Stimulated activated CD4-positive, alpha-beta T cell treated with anti-CD3 and anti-CD28 coated beads, Interleukin-15, amount 100 ng/mL, for 1 hour (primary cell): ENCODE measurements at places on chromosomes 2 and 18.

DNA sequence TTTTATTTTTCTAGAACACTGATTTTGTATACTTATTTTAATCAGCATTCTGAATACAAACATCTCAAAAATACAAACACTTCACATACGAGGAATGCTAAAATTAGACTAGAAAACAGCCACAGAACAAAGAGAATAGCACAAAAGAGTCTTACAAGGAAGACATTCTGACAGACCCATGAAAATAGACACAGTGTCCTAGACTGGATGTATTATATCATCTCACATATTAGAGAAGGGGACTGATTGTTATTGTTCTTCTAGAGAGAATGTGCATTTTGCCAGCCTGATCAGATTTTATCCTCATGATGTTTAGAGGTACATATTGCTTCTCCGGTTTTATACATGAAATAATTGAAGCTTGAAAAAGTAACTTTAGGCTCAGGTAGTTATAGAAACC lies 357.9 kb downstream of the DPP10 start:
- no peak for DNase-seq

DNA sequence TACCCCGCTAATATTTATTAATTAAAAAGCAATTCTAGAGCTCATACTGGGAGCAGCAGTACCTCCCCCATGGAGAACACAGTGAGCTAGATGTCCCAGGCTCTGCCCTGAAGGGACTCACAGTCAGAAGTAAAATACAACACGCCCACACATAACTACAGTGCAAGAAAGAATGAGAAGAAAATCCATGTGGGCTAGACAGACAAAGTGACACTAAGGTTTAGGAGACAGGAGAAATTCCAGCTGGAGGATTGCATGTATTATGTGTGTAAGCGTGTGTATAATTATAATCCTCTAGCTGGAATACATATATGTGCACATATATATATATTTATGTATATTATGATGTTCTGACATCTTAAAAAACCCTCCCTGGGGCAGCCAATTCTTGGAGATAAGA lies 15.7 kb downstream of the SOWAHC start:
- DNase-seq = no peak

GRCh38 chr2:241885946-241886643 lies 16.6 kb downstream of the RTP5 start:
- no peak for DNase-seq

GRCh38 chr2:157476953-157477709 lies 33.2 kb upstream of the CYTIP start:
- no peak for DNase-seq

DNA sequence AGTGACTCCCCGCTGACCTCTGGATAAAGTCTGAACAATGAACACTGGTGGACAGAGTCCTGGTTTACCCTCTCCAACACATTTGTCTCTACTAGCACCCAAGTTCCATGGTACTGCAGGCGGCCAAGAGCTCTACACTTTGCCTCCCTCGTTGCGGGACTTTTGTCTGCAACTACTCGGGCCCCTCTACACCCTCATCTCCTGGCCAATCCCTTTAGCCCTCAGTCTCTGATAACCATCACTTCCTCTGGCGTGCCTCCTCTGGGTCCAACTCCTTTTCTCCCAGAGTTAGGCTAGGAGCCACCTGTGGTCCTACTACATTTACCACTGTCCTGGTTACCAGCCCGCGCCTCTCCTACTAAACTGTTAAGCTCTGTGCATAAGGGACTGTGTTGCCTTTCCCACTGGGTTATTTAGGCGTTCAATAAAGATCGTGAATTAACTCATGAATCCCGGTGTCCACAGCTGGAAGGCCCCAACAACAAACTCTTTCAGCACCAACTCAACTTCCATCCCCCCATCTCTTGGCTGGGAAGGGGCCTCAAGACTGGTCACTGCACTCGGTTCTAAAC lies 757 bp downstream of the HDHD2 start:
- DNase-seq = no peak

GRCh38 chr2:120707816-120708215 lies 27.9 kb upstream of the GLI2 start:
- DNase-seq = no peak

DNA sequence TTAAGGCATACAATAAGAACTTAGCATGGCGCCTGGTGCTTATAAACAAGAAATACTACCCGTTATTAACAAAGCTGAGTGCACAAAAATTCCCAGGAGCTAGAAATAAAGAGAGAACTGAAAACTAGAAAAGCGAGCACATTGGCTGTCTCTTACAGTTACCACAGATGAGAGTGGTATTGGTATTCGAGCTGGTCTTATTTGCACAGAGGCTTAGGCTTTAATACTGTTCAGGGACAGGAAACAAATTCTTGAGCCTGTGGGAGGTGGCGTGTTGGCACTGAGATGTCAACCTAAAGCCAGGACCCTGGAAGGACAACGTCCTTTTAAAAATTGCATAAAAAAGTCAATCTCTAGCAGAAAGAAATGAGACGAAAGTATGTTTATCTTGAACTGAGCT lies 67.3 kb upstream of the IGFBP2 start:
- DNase-seq = no peak

- DNase-seq = no peak
These were observed 70.9 kb downstream of the NFATC1 start for GRCh38 chr18:79466591-79466990.

DNA sequence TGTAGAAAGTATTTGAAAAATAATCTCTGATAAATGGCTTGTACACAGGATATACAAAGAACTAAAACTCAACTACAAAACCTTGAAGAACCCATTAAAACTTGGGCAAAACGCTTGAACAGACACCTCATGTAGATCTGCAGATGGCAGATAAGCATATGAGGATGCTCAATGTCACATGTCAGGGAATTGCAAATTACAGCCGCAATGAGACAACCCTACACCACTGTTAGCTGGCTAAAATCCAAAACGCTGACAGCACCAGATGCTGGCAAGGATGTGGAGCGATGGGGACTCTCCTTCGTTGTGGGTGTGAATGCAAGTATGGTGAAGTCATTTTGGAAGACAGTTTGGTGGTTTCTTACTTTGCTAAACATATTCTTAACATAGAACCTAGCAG lies 53.7 kb downstream of the SNTG2 start:
- no peak for DNase-seq

- DNase-seq = no peak
These were observed 48.6 kb upstream of the GPR17 start for GRCh38 chr2:127597046-127597983.

DNA sequence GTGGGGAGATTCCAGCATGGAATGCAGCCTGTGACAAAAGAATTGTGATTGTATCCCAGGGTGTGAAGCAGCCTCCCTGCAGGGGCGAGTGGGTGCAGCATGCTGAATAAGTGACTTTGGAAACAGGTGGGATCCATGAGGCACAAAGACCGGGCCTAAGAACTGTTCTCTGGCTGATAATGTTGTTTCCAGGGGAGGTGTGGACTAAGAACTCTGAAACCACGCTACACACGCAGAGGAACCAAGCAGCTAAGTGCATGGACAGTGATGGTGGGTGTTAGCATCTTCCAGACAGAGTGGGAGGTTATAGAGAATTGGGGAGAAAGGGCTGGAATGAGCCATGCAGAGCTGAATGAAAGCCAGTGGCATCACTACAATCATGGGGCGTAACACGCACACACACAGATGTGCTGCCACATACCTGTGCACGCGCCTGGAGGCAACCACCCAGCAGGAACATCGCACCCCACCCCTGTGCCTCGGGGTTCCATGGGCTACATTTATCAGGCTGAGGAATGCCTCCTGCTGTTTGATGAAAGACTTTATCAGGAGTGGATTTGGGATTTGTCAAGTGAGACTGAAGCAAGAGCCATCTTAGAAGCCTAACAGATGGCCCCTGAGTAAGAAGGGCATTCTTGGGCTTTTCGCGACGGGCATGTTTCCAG lies 424.5 kb upstream of the SALL3 start:
- DNase-seq = no peak

DNA sequence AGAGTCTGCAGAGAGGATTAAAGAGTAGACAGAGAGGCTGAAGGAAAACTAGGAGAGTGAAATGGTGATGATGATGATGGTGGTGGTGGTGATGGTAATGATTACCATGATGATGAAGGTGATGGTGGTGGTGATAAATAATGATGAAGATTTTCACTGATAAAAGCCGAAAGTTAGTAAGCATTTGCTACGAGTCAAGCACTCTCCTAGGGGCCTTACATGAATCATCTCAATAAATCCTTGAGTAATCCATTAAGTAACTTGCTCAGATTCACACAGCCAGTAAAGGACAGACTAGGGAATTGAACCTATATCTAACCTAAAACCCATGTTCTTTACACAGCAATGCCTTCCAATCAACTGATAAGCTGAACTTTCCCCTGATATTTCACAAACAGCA lies 106.7 kb upstream of the PGAP1 start:
- no peak for DNase-seq

DNA sequence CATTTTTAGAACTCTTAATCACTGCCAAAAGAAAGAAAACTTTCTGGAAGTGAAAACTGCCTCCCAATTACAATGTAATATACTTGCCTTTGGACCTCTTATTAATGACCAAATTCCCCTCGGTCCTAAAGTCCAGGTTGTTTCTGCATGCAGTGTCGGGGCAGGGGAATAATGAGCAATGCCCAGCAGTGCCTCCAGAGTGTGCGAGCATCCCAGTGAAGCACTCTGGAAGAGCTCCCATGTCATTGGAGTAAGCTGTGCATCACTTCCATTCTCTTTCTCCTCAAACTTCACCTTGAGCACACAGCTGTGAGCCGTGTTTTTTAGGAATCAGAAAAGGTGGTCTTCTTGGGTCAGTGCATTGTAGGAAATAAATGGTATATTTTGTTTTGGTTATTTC lies 107.1 kb downstream of the SH3RF3 start:
- DNase-seq = no peak

DNA sequence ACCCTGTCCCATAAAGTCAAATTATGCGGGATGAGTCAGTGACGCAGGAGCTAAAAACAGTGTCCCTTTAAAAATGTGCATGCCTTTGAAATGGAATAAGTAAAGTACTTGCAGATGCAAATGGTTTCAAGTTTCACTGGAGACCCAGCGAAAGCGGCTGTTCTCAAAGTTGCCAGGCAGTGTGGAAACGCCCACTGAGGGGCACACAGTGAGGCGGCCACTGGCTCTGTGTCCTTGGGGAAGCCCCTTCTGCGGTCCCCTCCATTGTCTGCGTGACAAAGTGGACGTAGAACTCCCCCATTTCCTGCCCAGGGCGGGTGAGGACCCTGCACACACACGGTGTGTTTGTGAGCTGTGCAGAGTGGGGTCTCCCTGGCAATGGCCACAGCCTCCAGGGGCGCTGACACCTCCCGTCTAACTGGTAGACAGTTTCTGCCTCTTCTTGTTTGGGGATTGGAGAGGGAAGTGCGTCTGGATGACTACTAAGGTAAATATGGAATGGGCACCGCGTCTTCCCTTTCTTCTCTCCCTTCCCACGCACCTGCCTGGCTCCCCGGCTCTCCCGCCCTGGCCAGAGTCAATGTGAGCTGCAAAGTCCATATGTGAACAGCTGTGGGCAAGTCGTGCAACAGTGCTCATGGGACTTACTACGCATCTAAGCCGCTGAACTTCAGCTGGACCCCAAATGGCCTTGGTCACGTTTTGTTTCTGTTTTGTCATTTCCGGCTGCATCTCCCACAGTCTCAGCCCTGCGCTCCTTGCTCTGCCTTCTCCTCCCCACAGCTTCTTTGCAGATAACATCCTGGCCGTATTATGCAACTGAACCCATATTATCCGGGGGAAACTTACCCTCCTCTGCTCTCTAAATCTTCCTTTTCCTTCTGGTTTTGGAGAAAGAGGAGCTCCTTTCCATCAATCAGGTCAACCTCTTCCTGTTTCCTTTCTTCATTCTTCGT lies 33.7 kb upstream of the ZNF516 start:
- DNase-seq = no peak

DNA sequence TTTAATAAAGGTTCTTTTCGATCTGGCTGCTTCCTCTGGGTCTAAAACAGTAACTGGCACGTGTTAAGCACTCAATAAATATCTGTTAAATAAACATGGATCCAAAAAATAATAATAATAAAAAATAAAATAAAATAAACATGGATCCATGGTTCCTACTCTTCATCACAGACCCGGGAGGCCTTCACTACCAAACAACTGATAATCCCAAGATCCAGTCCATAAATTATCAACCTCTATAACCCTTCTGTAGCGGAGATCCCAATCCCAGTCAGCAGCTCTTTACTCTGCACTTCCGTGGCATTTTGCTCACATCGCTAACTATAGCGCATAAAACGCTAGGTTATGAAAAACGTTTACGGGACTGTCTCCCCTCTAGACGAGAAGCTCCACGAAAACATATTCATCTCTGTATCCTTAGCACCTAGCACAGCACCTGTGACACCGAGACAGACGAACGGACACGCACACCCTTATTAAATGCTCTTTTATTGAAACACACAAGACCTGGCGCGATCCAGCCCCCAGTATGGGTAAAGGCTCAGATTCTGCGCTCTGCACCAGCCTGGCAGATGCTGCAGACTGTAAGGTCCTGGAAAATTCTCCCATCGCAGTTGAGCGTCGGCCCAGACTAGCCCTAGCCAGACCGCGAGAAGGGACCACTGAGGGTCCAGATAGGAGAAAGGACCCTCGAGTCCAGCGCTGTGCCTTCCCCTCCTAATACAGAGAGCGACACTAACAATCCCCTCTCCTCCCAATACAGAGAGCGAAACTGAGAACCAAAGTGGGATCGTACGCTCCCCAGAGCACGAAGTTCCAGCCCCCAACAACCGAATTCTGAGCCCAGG lies 770 bp downstream of the NBAS start:
- DNase-seq = no peak

- no peak for DNase-seq
These were observed 21.2 kb upstream of the RPL37A start for GRCh38 chr2:216477283-216478035.

- no peak for DNase-seq
These were observed 26.6 kb downstream of the MFF start for GRCh38 chr2:227351639-227352038.

GRCh38 chr2:156576005-156576404 lies 139.8 kb downstream of the GPD2 start:
- DNase-seq = no peak

GRCh38 chr2:66567729-66568128 lies 132.8 kb downstream of the MEIS1 start:
- DNase-seq = no peak

DNA sequence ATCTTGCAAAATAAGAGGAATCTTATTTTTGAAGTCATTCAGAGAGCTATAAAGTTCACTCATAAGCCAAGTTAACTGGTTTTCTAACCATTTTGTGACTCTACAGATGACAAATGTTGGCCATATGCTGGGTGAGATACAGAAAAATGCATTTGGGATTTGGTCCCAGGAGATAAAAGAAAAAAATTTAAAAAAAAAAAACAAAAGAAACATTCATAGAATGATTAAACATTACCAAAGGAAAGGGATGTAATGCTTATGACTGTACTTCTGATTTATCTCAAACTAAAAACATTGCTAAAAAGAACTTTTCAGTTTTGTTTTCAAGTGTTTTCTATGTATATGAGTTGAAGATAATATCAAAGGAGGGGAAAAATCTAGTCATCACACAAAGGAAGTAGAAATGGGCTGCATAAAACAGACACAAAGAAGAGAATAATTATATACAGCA lies 43.1 kb downstream of the PELI1 start:
- DNase-seq = no peak
